Stimulated activated CD4-positive, alpha-beta T cell treated with anti-CD3 and anti-CD28 coated beads, Interleukin-4, amount 100 ng/mL, for 1 hour (primary cell): ENCODE measurements at places on chromosomes 6 and 20.

DNA sequence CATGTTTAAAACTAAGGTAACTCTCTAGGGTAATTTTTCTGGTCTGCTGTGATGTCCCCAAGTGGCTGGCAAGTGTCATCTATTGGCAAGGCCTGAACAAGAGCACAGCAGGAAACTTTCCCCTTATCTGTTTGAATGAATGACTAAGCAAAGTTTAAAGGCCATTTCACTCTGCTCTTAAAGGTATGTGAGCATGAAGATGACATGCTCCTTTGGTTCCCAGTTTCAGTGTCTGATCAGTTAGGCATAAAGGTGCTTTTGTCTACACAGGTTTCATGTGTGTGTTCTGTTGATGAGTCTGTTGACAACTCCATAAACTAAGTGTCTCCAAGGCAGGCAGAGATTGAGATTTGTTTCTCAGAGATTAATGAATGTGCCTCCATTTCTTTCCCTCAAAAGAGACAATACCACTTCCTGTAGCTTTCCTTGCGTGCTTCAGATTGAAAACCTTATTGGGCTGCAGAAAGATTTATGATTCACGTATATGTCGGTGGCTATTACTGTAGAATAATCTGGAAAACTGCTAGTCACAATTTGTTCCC lies 83.9 kb downstream of the MAP3K7 start:
- no peak for DNase-seq

DNA sequence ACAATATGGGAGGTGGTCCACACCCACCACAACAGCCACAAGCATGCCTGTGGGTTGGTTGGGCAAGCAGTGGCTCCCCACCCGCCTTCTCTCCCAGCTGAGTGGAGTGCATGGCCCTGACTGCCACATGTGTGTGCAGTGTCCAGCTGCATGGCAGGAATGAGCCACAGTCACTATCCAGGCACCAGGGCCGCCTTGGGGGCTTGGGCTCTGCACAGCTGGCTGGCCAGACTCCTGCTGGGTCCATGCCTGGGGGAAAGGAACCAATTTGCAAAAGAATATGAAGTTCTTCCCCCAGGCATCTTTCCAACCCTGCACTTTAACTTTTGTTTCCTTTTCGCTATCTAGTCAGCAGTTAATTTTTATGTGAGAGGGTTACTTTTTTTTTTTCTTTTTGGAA lies 11.6 kb upstream of the ASCC3 start:
- no peak for DNase-seq

DNA sequence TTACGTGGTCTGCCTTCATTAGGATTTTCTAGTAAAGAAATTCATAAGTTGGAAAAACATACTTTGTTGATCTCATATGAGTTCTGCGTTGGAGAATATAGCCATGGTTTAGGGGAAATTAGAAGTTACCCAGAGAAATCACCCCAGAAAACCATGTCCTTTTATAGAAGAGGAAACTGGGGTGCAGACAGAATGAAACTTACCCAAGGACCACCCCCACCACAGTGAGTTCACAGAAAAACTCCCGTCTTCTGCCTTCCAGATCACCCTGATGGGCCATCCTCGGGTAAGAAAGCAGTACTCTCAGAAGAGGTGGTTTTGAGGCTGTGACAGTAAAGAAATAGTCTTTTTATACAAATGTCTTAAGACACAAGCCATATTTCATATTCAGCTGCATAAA lies 25.1 kb upstream of the MAFB start:
- no peak for DNase-seq

- no peak for DNase-seq
Measured at GRCh38 chr6:119834418-119834817, 484.9 kb upstream of the MAN1A1 start.

DNA sequence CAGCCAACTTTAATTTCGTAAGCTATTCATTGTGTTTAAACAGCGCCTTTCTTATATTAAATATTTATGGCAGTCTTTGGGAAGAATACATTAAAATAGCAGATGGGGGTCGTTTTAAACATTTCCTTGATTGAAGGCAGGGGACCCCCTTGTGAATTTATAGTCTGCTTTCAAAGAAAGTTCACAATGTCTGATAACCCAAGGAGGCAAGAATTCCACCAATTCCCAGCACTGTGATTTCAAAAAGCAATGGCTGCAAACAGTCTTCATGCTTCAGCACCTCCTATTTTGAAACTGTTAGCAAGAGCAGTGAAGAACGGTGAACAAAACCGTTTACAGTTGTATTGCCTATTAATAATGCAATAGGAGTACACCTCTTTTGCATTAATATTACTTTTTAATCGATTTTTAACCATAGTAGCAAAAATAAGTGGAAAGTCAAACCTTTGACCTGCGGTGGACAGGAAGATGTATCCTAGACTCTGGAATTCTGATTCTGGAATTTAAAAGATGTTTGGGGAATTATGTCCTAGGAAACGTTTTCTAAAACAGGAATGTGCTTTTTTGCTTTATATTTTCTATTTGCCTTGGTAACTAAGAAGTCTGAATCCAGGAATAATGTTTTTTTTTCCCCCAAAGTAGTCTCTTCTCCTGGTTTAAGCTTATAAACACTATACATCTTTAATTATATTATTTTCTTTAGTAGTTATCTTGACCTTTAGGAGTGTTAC lies 393.0 kb downstream of the CDKAL1 start:
- no peak for DNase-seq

GRCh38 chr20:48585061-48585870 lies 242.5 kb downstream of the PREX1 start:
- DNase-seq = no peak

DNA sequence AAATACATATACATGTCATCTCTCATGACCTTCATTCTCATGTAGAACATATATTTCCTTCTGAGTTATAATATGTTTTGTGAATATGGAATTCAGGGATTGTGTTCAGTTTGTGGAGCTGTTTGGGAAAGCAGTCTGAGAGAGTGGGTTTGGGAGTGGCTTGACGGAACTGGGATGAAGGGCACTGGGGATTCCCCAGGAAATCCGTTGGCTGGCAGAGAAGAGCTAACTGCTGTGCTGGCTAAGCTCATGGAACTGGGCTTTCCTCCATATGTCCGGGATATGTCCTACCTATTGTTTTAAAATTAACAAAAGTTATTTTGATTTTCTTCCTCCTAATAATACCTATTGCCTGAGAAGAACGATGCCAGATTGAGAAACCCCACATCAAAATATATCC lies 359.5 kb upstream of the FLRT3 start:
- no peak for DNase-seq

GRCh38 chr20:57686931-57687652 lies 22.7 kb downstream of the PMEPA1 start:
- DNase-seq = no peak

GRCh38 chr6:50449128-50449527 lies 264.2 kb upstream of the TFAP2D start:
- DNase-seq = no peak

- DNase-seq = no peak
Measured at GRCh38 chr6:49145280-49145679, 317.8 kb downstream of the MMUT start.

DNA sequence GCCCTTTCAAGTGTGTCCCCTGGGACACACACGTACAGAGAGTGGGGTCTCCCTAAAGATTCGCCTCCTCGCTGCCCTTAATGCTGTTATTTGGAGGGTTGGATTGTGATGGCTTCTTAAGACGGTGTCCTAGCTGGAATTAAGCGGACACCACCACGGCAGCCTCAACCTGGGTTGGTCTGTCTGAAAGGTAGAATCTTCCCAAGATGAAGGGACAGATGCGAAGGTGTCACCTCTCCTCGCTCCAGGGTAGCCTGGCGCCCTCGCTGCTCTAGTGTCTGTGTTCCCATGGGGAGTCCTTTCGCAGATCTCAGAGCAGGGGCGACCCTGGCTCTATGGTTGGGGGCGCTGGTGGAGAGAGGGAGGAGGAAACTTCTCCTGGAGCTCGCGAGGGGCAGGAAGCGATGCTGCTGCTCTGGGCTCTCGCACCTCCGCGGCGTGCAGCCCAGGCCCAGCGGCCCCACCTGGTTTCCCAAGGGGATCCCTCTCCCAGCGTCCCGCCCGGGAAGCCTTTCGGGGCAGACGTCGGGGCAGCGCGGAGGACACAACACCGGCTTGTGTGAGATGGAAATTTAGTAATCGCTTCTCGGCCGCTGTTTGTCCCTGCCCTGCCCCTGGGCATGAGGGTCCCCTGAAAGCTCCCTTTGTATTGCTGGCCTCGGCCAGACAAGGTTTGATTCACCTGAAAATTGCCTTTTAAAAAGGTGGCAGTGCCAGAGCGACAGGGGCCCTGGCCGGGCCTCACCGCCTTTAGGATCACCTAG lies 1.7 kb downstream of the RSPO3 start:
- DNase-seq = peak; percentile 2

DNA sequence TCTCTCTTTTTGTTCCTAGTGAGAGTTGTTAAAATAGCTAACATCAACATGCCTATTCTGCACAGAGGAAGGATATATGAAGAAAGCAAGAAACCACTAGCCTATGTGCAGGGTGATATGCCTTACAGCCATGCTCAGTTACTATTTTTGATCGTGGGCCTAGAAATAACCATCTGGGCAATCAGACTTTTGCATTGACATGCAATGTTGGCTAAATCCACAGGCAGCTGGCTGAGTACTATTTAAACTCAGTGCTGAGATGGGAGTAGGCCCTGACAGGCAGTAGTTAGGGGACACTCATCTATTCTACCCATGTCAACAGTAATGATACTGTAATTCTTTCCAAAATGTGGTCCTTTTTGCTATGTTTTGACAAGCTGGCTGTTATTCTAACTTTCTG lies 89.6 kb downstream of the HDGFL1 start:
- DNase-seq = no peak

DNA sequence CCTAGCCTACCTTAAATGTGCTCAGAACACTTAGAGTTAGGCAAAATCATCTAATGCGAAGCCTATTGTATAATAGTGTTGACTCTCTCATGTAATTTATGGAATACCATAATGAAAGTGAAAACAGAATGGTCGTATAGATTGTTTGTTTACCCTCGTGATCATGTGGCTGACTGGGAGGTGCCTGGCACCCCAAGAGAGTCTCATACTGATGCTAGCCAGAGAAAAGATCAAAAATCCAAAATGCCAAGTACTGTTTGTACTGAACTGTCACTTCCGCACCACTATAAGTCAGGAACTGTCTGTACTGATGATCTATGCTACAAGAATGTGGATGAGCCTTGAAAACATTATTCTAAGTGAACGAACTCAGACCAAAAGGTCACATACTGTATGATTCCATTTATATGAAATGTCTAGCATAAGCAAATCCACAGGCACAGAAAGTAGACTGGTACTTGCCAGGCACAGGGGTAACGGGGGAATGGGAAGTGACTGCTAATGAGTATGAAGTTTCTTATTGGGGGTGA lies 22.4 kb downstream of the ZMYND8 start:
- no peak for DNase-seq

GRCh38 chr6:139824864-139825263 lies 450.4 kb upstream of the CITED2 start:
- DNase-seq = no peak

DNA sequence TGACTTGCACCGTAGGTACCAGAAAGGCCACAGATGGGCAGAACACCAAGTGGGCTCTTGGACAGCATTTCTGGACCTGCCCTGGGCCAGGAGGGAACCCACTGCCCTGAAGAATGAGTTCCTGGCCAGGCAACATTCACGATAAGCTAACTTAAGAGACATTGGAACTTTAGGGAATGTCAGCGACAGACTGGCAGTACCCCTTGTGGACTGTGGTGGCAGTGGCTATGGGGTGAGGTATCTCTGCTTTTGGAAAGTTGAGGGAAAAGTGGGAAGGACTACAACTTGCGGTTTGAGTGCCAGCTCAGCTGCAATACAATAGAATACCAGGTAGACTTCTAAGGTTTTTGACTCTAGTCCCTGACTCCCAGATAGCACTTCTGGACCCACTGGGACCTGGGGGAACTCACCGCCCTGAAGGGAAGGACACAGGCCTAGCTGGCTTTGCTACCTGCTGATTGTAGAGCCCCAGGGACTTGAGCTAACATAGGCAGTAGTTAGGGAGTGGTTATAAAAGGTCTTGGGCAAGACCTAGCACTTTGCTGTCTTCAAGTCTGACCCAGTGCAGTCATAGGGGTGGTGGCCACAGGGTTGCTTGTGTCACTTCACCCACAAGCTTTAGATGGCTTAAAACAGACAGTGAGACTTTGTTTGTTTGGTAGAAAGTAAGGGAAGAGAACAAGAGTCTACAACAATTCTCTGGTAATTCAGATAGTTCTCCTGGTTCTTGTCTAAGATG lies 617.6 kb downstream of the COL12A1 start:
- no peak for DNase-seq

DNA sequence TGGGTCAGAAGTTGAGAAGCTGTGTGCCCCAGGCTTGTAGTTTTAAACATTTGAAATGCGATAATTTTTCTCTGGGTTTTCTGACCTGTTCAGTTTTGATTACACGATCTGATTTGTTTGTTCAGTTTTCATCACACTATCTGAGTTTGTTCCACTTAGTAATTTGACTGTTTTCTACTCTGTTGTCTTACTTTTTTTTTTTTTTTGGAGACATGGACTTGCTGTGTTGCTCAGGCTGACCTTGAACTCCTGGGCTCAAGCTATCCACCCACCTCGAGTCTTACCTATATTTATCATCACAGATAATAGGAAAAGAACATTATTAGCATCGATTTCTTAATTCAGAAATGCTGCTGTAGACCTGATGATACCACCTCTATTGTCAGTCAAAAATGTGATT lies 379.1 kb downstream of the UTRN start:
- DNase-seq = no peak

GRCh38 chr6:15027472-15027871 lies 218.4 kb upstream of the JARID2 start:
- no peak for DNase-seq

- DNase-seq = no peak
Measured at GRCh38 chr6:4224067-4224978, 88.9 kb upstream of the ECI2 start.

- no peak for DNase-seq
Measured at GRCh38 chr20:63782521-63782971, 43.0 kb downstream of the SLC2A4RG start.

GRCh38 chr6:135555550-135555949 lies 58.0 kb upstream of the AHI1 start:
- DNase-seq = no peak

DNA sequence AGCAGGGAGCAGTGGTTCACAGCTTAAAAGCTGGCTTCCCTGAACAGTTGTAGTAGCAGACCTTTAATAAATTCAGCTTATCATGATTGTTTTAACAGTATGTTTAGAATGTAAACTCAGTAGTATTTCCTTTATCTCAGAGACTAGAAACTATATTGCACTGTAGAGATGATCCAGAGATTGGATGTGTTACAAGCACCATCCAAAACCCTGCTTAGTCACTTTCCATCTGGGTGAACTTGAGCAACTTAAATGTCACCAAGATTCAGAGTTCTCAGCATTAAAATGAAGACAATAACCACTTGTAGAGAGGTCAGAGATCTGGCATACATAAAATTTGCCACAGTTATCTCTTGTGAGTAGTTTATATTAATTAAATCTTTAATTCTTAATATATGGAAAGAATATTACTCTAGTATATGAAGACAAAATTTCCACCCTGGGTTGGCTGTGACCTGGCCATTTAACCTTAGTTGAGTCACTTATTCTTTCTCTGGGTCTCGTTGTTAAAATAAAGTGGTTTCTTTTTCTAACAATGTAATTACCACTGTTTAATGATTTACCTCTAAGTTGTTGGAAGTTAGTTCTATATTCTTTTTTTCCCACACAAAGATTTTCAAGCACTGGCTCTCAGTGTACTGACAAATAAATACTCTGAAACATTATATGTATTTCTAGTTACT lies 239.2 kb upstream of the FKBP1C start:
- no peak for DNase-seq

GRCh38 chr6:1762203-1762602 lies 152.5 kb downstream of the FOXC1 start:
- no peak for DNase-seq

- no peak for DNase-seq
Measured at GRCh38 chr6:108115598-108116058, 41.1 kb upstream of the OSTM1 start.

GRCh38 chr6:100307561-100307960 lies 157.2 kb downstream of the SIM1 start:
- no peak for DNase-seq
